Stimulated activated CD8-positive, alpha-beta memory T cell treated with anti-CD3 and anti-CD28 coated beads, Interleukin-2, amount 100 ng/mL, for 1 hour (primary cell): ENCODE measurements at places on chromosomes 4 and X.

DNA sequence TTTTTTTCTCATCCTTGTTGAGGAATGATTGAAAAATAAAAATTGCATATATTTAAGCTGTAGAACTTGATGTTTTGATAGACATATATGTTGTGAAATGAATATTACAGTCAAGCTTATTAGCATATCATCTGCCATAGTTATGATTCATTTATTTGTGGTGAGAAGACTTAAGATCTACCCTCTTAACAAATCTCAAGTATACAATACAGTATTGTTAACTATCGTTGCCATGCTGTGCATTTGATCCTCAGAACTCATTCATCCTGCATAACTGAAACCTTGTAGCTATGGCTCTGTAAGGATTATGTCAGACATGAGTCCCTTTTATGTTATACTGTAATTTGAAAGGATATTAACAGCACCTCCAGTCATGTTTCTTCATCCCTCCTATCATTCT lies 2045.3 kb downstream of the ARAP2 start:
- DNase-seq = no peak

DNA sequence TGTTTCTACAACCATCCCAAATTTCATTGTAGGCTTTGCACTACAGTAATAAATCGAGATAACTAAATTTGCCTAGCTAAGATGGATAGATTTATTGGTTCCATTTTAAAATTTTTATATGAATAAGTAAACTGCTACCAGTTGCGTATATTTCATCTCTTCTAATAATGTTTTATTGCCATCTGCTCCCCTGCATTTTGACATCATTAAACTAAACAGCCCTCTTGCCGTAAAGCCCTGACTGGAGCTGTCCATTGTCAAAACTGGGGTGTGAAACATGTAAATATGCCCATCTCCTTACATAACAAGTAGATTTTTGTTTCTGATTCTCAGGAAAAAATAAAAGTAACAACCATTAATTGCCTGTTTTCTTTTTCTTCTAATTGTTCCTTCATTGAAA lies 130.8 kb upstream of the BMPR1B start:
- DNase-seq = no peak

DNA sequence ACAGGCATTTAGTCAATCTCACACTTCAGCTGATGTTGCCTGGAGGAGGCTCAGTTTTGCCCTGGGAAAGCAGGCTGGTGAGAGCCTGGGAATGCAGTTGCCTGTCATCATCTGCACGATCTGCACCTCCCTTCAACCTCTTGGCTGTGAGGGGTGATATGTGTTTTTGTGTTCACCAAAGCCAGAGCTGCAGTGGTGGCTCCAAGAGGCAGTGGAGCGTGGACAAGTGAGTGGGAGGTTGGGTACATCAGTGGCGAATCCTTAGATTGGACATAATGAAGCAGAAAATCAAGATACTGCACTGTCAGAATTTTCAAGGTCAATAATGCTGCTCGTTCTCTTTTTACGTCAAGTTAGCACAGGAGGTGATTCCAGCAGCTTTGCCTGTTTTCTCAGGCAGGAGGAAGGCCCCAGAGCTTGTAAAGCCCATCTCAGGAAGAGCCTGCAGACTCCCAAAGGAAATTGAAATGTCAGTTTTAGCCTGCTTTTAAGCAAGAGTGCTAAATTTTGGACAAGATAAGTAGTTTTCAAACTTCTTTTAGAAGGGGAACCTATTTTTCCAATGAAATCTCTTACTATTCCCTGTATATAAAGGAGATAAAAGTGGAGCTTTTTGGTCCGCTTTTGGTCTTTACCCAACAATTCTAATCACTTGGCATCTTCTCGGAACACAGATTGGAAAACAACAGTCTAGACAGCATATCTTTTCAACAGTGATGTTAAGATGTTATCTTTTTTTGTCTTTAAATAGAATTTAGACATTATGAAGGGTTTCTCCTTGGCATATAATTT lies 92.8 kb downstream of the FRAS1 start:
- DNase-seq = no peak

DNA sequence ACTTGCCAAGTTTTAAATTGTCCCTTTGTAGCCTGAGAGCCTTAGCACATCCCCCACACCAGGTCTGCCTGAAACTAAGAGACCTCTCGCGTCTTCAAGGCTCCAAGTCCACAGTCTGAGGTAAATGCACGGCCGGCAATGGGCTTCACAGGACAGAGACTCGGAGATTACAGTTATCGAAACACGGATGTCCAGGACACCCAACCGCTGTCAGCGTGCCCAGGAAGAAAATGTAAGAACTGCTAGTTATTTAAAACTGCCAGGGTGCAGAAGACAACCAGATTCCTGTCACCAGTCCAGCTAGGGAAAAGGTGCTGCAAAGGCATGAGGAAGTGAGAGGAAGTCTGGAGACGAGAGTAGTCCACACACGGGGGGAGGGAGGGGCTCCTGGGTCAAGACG lies 28.9 kb downstream of the ZNF827 start:
- no peak for DNase-seq

DNA sequence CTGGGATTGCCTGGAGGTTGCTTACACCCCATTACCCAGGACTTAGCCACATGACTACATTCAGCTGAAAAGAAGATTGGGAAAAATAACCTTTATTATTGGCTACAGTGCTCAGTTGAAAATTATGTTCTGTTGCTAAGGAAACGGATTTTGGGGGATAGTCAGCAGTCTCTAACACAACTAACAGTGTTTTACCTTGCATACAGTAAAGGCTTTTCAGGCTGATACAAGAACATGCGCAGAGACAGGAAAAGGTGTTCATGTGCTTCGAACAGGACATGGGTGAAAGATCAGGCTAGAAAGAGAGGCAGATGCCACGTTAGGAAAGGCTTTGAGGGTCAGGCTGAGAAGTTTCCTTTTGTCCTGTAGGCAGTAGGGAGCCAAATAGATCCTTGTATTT lies 14.8 kb upstream of the RHOH start:
- no peak for DNase-seq

DNA sequence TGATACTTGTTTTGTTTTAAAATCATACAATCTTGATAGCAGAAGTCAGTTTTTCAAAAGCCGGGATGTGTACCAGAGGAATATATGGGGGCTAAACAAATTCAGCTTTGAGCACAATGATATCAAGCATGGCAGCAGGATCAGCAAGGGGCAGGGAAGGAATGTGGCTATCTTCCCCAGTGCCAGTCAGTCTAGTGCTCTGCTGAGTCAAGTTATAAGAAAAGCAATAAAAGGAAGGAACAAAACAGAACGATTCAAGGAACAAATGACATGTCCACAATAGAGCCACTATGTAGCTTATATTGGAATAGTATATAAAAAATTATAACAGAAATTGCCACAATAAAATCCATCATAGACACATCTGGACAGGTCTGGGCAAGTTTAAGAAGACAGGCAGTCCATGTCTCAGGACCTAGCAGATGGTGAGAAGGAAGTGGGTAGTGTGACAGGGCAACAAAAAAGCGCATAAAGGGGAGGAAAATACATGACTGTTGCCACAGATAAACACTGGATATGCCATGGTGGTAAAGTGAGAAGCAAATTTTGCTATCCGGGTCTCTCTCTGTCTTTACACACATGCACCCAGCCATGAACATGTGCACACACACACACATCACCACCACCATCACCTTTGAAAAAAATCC lies 518.2 kb upstream of the HTR2C start:
- DNase-seq = no peak

- DNase-seq = no peak
Measured at GRCh38 chr4:127238956-127239475, 393.7 kb upstream of the INTU start.

- no peak for DNase-seq
Measured at GRCh38 chrX:132023896-132024386, 839 bp downstream of the STK26 start.

- DNase-seq = no peak
Measured at GRCh38 chr4:73451981-73452747, 16.1 kb downstream of the AFP start.

GRCh38 chr4:124025000-124025399 lies 628.4 kb downstream of the SPRY1 start:
- DNase-seq = no peak

GRCh38 chr4:39255266-39255665 lies 72.9 kb downstream of the WDR19 start:
- DNase-seq = no peak

DNA sequence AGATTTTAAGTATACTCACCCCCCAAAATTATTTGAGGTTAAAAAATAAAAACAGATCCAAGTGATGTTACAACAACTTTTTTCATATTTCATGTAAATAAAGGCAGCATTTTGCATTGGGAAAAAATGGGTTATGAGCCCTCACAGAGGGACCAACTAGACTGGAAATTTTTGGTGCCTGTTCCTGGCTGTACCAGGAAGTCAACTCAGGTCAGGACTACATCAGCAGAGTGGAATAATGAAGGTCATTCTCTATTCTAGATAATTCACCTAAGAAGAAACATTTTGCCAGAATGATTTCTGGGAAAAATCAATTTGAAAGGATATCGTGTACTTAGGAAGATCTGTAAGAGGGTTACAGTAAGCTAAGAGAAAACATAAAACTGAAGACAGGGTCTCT lies 66.8 kb downstream of the CORIN start:
- DNase-seq = no peak
